ENCODE measurements at places on chromosomes 7 and 10.

DNA sequence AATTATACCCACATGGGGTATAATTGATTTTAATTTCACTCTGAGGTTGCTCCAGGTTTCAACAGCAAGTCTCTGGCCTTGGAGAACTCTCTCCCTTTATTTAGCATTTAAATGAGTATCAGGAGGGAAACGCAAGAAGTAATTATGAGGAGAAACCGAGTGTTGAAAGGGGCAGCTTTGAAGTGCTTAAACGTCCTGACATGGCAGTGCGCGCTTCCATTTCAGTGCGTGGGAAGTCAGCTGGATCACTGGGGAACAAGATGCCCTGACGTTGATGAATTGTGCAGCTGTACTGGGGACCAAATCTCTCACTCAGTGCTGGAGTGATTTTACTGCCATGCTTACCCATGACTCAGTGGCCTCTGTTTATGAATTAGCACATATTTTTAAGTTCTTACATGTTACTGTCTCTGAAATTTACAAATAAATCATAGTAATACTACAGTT, 106.0 kb upstream of the PRR15 start:
- DNase-seq: no peak

GRCh38 chr7:112986256-112987031, 100.2 kb downstream of the GPR85 start:
- no peak for DNase-seq

DNA sequence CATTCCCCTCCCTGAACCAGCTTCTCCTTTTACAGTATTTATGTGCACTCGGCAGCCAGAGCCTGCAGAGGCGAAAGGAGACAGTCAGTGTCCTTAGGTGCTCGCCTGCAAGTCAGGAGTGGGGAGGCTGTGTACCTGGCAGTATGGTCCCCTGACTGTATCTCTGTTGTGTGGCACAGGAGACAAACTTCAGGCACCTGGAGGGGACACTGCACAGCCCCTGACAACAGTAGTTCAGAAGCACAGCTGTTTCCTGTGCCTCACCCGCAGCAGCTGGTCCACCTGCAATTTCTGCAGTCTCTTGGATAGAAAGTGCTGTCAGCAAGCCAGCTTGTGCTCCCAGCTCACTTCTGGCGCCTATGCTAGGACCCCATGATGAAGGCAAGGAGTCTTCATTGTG, 73.4 kb upstream of the LAMB4 start:
- no peak for DNase-seq

DNA sequence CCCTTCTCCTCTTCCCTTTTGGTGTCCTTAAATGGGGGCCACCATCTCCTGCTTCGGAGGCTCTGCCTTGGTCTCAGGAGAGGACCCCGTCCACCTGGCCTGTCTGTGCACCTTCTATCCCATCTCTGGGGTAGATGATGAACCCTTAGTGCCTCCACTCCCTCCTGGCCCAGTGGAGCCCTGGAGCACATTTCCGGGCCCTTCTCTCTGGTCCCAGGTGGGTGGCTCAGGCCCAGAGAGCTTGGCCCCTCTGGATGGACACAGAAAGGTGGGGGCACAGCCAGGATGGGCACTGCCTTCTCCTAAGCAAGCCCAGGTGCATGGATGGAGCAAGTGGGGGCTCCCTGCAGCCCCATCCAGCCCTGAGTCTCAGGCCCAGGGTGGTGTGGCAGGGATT, 121.4 kb upstream of the RET start:
- no peak for DNase-seq

All from AG04449 (cell line).